ENCODE measurements at places on chromosomes 16 and 17.

GRCh38 chr17:32689348-32689747 is 187.6 kb downstream of the MYO1D start:
- DNase-seq: no peak

GRCh38 chr17:72121164-72122009 is 567 bp downstream of the SOX9 start:
- DNase-seq: no peak

GRCh38 chr16:85209526-85210121 is 97.4 kb upstream of the CIBAR2 start:
- no peak for DNase-seq

DNA sequence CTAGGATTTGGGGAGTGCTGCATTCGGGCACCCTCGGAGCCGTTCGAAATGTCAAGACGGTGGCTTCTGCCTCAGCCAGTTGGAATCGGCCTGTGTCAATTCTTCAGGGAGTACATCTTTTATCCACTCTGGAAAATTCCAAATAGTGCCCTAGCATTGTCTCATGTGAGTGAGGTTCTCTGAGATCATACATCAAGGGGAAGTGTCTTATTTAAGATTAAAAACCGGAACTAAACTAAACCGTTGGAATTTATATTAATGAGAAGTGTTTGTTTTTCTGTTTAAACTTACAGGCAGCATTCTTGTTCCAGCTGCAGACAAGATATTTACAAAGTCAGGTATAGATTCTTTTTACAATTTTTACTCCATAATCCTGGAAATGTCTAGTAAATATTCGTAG is 56.8 kb downstream of the SLC47A1 start:
- DNase-seq: peak; percentile 41

DNA sequence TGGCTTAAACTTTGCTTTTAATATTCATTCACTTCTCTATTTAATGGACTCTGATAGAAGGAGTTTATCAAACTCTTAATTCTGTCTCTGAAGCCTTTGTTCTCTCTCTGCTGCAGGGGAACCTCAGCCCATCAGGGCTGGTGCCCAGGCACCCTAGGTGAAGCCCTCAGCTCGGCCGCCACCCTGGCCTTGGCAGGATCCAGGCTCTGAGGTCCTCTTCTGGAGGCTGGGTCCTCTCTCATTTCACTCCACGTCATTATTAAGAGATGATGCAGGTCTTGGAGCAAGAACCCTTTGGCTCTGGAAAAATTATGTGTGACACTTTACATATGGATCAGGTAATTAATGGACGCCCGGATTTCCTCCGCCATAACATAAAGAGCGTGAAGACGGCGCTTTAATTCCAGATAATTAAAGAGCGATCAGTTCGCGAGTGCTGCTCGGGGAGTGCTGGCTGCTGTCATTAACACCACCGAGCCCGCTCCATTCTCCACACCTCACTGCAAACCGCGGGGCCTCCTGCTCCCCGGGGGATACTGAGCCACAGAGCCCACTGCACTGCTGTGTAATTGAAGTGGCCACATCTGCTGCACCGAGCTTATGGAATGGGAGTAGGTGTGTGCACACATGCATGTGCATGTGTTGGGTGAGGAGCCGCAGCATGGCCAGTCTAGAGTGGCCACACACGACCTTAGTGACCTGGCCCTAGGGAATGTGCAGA is 259.4 kb upstream of the TNRC6C start:
- DNase-seq: no peak

DNA sequence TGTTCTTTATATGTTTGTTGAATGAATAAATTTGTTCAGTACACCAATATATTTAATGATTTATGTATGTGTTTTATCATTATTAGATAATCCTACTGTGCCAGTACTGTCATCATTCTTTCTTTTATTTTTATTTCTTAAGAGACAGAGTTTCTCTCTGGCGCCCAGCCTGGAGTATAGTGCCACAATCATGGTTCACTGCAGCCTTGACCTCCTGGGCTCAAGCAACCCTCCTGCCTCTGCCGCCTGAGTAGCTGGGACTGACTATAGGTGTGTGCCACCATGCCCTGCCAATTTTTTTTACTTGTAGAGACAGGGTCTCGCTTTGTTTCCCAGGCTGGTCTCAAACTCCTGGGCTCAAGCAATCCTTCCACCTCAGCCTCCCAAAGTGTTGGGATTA is 41.8 kb downstream of the PAFAH1B1 start:
- DNase-seq: no peak

DNA sequence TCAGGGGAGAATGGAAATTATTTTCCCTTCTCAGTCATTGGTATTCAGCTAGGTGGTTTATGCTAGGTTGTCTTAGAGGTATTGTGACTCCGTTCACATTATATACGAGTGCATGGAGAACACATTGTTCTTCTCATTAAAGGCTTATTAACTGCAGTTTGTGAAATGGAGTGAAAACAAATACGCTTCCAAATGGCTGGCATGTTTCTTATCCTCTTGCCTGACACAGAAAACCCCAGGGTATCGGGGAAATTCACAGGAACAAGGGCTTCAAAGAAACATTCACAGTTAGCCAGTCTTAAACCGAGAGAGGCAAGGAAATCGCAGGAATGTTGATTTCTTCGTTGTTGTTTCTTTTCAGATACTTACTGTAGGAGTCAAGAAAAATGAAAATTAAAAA is 1047.9 kb upstream of the RBFOX1 start:
- DNase-seq: no peak

DNA sequence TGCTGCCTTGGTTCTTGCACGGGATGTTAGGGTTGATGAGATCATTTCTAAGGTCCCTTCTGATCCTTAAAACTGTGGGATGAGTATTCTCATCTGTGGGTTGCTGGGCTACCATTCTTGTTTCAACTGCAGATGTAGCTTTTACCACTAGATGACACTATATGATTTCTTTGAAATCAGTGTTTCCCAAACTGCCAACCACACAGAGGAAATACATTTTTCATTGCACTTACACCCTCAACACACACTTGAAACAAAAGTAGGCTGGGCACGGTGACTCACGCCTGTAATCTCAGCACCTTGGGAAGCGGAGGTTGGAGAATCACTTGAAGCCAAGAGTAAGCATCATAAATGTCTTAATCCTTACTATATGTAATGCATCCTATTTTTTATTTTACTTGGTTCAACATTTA is 15.3 kb downstream of the LCMT1 start:
- DNase-seq: peak; percentile 81

DNA sequence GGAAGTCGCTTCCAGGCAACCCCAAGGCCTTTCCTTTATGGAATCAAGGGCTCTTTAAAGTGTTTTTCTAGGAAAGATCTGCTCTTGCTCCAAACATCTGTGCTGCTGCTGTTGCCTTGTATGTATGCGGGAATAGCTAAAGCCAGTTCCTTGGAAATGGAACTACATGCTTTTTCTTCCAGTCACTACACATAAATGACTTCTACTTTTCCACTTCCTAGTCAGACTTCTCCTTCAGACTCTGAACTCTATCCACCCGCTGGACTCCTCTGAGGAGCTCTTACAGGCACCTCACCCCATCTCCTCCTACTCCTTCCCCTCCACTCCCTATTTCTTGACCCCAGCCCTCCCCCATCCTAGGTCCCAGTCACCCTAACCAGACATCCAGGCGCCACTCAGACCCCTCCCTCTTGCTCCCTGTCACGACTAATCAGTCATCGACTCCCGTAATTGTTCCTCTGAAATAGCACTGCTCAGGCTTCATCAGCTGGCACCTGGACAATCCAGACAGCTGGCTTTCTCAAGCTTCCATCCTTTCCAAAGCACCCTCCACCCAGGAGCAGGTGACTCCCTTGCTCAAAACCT is 15.0 kb upstream of the PEMT start:
- peak; percentile 1 for DNase-seq

DNA sequence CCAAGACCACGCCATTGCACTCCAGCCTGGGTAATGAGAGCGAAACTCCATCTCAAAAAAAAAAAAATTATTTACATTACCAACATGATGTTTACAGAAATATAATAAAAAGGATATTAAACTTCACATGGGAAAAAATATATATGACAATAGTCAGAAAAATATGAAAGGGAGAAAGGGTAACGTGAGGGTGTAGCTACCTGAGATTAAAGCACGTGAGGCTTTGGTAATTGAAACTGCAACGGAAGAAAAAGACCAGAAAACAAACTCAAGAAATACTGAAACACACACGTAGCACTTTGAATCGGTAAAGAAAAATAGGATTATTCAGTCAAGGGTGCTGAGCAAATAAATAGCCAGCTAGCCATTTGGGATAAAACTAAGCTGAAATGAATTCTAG is 53.6 kb downstream of the CYTH1 start:
- no peak for DNase-seq

DNA sequence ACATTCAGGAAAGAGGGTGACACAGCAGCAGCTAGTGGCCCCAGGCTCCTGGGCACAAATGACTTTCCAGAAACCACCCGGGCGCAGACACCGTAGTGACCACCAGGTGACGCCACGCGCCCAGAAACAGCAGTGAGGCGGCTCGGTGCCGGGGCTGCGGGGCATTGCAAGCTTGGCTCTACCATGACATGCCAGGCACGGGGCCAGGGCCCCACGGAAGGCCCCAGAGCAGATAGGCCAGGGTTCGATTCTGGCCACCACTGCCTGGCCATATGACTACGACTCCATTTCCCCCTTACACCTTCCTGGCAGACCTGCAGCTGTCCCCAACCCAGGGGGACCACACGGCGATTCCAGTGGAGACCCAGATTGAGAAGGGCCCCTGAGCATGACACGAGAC is 6.7 kb downstream of the RHBDF1 start:
- DNase-seq: peak; percentile 64

GRCh38 chr17:59425085-59425931 is 93.9 kb downstream of the YPEL2 start:
- peak; percentile 48 for DNase-seq

Measured in MV-4-11 (cell line).